Hypothalamus (tissue), 51 donors: ENCODE measurements at places on chromosomes 7 and 10.

DNA sequence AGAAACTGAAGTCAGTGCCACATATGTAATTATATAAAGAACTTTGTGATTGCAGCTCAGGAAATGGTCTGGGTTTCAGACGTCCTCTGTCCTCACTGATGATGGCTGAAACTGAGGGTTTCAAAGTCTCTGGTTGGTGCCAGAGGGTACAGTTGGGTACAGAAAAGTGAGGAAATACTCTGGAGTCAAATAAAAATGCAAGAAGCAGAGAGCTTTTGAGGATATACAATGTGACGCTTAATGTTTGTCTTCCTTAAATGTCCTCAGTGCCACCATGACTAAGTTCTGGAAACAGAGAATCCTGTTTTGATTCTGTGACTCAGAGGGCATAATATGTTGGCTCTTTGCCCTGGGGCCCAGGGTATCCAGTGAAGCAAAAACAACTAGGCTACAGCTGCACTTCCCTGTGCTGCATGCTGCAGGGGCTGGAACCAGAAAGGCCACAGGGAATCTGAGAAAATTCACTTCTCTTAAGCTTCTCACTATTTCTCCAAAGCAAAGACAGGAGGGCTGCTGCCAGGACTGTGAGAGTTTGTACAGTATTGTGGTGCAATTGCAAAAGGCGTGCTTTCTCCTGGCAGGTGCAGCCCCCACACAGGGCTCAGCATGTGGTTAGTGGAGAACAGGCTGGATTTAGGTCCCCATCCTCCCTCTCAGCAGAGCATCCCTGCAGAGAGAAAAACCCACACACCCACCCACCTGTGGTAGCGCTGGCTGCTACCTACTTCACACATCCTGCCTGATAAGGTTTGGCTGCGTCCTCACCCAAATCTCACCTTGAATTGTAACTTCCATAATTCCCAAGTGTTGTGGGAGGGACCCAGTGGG is 169.5 kb upstream of the SVIL start:
- no peak for DNase-seq

GRCh38 chr7:17682586-17682985 is 257.7 kb downstream of the SNX13 start:
- no peak for DNase-seq

DNA sequence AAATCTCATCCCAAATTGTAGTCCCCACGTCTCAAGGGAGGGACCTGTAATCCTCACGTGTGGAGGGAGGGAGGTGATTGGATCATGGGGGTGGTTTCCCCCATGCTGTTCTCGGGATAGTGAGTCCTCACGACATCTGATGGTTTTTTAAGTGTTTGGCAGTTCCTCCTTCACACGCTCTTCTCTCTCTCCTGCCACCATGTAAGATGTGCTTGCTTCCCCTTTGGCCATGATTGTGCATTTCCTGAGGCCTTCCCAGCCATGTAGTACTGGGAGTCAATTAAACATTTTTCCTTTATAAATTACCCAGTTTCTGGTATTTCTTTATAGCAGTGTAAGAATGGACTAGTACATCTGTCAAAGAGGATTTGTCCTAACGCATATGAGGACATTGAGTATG is 59.5 kb downstream of the RGS10 start:
- DNase-seq, result no peak

DNA sequence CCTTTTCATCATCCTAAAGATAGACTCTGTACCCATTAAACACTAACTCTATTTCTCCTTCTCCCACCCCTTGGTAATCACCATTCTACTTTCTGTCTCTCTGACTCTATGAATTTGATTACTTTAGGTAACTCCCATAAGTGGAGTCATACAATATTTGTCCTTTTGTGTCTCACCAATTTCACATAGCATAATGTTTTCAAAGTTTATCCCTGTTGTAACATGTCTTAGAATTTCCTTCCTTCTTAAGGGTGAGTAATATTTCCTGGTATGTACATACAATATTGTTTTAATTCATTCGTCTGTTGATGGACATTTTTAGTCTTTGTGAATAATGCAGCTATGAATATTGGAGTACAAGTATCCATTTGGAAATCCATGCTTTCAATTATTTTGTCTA is 50.9 kb upstream of the CDCA7L start:
- DNase-seq, result no peak

DNA sequence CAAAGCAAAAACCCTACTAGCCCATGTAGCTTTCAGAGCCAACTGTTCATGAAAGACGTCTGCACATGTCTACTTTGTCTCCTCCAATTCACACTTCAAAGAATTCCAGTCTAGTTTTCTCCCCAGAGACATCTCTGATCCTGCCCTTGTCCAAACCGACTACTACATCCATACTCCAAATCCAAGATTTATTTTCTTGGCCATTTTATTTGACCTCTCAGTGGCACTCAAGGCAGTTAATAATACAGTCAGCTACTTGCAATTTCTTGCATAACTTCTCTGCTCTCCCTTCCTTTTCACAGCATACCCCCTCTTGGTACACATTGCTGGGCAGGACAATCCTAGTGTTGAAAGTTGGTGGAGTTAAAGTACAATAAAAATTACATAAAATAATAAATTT is 170.9 kb upstream of the INHBA start:
- DNase-seq, result no peak

DNA sequence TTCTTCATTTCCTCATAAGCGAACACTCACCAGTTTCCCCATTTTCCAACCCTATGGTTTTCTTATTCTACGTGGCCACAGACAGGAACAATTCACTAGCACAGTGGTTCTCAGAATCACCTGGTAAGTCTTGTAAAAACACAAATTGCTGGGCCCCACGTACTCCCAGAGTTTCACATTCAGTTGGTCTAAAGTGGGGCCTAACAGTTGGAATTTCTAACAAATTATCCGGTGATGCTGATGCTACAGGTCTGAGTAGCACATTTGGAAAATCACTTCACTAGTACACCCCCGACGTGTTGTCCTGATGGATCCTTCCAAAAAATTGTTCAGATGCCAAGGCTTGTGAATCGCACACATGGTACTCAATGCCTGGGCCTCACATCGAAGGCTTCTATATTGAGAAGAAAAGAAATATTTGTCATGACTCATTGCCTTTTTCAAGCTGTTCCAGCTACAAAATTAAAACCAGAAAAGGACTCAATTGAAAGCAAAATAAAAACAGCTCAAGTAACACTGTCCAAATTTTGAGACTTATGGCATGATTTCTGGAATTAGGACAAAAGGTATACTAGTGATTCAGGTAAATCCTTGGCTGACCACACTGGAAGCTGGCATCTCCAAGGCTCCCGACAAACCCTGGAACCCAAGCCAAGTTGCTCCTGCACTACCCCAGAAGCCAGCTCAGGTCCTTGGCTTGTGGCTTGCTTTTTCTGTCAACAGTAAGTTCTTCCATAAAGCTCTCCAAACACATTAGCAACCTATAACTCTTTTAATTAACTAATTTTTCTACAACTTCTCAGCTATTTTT is 12.9 kb upstream of the VIM start:
- DNase-seq, result no peak

DNA sequence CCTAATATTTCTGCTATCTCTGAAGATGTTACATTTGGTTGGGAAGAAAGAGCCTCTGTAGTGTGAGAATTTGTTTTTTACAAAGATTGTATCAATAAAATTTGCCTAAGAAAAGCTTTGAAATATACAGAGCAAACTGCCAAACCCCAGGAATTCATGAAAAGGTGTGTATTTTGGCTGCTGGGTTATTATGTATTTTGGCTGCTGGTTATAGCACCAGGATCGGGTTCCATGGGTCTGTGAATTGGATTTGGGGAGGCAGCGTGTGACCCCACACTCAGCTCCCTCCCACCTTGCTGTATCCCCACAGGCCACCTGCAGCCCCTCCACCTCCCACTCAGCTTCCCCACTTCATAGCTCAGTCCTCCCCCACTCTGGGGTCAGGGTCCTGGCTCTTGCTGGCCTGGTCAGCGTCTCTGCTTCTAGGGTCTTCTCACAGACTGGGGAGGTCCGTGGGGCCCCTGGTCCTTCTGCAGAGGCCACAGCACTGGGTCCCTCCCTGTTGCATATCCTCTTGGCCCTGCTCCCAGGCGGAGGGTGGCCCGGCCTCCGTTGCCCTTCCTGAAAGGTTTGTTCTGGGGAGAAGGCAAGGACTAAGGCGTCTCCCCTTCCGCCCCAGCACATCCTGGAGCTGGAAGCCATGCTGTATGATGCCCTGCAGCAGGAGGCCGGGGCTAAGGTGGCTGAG is 24.0 kb upstream of the DPYSL4 start:
- DNase-seq, result no peak

DNA sequence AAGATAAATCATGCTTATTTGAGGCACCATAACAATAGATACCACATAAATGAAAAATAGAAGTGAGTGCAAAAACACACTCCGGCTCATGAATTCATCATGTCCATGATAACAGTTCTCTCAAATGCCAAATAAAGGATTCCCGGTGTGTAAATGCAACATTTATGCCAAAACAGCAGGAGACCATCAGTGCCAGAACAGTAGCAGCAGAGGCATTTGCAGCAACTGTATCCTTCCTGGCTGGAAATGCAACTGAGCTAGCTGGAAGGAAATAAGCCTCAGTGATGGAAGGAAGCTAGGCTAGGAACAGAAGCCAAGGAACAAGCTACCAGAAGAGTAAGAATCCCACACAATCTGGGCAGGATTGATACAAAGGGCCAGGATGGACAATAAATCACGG is 79.9 kb upstream of the THSD7A start:
- no peak for DNase-seq

- no peak for DNase-seq
Measured at GRCh38 chr7:130141161-130141883, 63.9 kb downstream of the TMEM209 start.

DNA sequence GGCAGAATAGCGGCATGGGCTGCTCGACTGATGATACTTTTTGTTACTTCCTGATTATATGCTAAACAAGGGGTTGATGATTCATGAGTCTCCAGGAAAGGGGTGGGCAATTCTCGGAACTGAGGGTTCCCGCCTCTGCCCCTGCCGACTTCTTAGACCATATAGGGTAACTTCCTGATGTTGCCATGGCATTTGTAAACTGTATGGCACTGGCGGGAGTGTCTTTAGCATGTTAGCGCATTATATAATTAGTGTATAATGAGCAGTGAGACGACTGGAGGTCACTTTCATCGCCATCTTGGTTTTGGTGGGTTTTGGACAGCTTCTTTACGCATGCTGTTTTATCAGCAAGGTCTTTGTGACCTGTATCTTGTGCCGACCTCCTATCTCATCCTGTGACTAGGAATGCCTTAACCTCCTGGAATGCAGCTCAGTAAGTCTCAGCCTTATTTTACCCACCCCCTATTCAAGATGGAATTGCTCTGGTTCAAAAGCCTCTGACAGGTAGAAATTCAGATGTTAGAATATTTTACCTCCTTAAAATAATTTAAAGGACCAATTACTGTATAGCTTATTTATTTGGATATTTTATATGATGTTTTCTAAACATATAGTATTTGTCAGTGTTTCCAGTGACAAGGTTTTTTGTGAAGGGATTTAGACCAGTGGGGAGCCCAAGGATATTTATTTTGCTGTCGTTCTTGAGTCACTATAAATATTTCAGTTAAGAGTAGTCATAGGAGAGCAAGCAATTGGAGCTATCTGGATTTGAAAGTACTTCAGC is 90.1 kb upstream of the PIK3CG start:
- no peak for DNase-seq

DNA sequence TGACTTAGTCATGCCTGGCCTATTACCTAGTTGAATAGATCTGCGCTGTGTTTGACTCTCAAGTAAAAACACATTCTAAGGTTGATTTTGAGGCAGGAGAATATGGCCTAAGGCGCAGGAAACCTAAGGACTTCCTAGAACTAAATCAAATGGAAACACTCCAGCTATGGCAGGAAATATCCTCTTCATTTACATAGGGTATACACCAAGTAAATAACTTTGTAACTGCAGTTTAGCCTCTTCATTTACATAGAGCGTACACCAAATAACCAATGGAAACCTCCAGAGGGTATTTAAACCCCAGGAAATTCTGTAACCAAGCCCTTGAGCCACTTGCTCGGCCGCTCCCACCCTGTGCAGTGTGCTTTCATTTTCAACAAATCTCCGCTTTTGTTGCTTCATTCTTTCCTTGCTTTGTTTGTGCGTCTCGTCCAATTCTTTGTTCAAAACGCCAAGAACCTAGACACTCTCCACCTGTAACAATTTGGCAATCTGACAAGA is 35.6 kb upstream of the XRCC2 start:
- no peak for DNase-seq

DNA sequence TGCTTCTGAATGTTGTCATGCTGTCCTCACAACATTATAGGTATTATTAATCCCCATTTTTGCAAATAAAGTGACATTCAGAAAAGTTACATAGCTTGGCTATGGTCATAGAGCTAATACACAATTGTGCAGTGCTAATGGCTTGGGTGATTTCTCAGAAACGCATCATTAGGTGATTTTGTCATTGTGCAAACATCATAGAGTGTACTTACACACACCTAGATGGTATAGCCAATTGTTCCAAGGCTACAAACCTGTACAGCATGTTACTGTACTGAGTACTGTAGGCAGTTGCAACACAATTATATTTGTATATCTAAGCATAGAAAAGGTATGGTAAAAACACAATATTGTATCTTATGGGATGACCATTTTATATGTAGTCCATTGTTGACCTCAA is 91.0 kb downstream of the BTAF1 start:
- DNase-seq, result no peak

- DNase-seq, result no peak
Measured at GRCh38 chr7:121006711-121007315, 18.3 kb downstream of the CPED1 start.

GRCh38 chr7:136940122-136940521 is 71.7 kb downstream of the CHRM2 start:
- no peak for DNase-seq

GRCh38 chr7:122893486-122893885 is 7.2 kb upstream of the CADPS2 start:
- no peak for DNase-seq

DNA sequence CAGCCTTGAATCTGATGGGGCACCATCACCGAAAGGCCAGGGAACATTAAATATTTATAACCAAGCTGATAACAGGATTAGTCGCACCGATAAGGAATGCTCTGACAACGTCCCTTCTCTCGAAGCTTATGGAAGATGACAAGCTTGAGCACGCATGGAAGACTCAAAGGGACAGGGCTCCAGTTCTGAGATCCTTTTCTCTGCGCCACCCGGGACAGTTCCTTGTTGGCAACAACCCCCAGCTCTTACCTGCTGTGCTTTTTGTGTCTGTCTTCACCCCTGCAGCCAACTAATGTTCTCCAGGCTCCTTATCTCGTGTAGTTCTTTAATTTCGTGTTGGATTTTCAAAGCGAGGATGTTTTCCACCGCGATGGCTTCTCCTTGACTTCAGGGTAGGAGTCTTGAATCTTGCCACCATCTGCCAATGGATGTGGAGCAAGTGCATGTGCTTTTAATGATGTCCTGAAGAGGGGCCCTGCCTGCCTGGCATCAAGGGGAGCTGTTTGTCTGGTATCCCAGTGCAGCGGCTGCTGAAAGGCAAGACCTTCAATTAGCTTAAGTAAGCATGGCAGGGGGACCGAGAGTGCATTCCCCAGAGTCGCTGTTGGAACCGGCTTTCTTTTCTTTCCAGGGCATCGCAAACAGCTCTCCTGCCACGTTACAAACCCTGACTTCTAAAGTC is 354 bp upstream of the FERD3L start:
- no peak for DNase-seq
